ENCODE measurements at places on chromosomes 12 and 14. TPM values are rescaled to one million over a fixed set of nuclear protein-coding genes. Genes with fewer than 3 reads are reported as not detected.

DNA sequence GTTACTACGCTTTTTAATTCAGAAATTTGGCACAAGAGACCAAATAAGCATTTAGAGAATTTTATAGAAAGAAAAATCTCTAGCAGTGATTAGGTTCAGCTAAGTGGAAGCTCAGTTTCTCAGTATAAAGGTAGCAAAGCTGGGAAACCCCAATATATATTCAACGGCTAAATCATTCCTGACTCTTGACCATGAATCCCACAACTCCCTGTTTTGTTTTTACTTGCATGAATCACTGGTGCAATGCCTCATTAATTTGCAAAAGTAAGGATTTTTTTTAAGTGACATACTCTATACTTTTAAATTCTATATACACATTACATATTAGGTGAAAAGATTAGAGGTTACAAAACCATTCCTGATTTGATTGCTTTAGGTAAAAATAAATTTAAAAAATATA, 74.3 kb upstream of the PLEKHG7 start:
- DNase-seq, result no peak

DNA sequence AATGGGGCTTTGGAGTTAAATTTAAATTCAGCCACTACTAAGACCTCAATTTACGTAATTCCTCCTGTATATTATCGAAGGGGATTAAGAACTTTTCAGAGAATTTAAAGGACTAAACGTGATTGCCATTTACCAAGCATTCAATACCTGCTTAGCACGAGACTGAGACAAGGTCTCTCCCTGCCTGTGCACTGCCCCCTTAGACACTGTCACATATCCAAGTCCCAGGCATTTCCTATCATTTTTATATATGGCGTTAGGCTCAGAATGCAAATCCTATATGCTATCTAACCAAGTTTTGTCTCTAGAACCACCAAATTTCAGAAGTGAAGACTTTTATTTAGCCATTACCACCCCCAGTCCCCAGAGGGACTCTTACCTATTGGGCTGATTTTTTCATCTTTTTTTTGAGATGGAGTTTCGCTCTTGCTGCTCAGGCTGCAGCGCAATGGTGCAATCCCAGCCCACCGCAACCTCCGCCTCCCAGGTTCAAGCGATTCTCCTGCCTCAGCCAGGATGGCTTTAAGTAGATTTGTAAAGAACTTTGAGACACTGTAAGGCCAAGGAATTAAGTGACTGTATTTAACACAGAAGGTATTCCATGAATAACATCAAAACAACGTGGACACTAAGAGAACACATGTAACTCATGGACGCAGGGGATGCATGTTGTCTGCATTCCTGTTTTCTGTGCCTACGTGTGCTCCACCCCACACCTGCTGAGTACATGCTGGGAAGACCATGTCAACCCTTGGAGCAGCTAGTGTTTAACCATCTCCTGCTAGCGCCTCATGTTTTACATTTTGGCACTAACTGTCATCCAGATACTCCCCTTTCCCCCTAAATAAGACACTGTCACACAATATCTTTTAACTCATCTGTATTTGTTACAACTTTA, 6.4 kb downstream of the HSP90AA1 start:
- DNase-seq, result no peak

Gene MNAT1
- 75.5 TPM for total RNA-seq

- DNase-seq, result no peak
Measured at GRCh38 chr12:102496591-102496990, 16.2 kb upstream of the IGF1 start.

Gene MRPL52
- 100 TPM for total RNA-seq

GRCh38 chr12:33581613-33582122, 142.0 kb upstream of the SYT10 start:
- DNase-seq, result no peak

Gene PTPRO
- total RNA-seq, result 0.72 TPM

Gene CD163
- total RNA-seq, result not detected

Gene KLRC3
- 4.6 TPM for total RNA-seq

Gene FSCB
- not detected for total RNA-seq

Gene USP44
- not detected for total RNA-seq

Gene OR4K14
- total RNA-seq, result not detected

Gene SLC35F4
- total RNA-seq, result not detected

GRCh38 chr12:92854344-92854743, 74.8 kb downstream of the EEA1 start:
- DNase-seq, result no peak

Gene RD3L
- total RNA-seq, result not detected

GRCh38 chr12:77919450-77919849, 88.8 kb downstream of the NAV3 start:
- DNase-seq, result no peak

DNA sequence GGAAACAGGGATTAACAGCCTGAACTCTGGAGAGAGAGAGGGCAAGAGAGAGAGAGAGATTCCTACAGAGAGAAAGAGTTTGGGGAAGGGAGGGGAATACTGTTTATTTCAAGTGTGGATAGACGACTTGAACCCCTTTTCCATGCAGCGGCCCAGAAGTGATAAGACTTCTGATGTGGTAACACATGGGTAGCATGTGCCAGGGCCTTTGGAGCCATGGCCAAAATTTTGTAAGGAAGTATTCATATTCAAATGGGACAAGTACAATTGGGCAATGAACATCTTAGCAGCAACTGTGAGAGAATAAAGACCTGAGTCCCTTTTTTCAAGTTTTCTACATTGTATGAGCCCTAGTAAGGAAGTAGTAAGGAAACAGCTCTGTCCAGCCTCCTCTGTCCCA, 42.4 kb upstream of the CCDC196 start:
- DNase-seq, result no peak

GRCh38 chr14:59377491-59377890, 87.7 kb downstream of the GPR135 start:
- no peak for DNase-seq

- no peak for DNase-seq
Measured at GRCh38 chr12:28222081-28222700, 31.9 kb downstream of the CCDC91 start.

- DNase-seq, result no peak
Measured at GRCh38 chr12:46578190-46578982, 205.8 kb upstream of the SLC38A2 start.

Gene ATL1
- total RNA-seq, result 0.96 TPM

GRCh38 chr12:51391283-51392123, at the start of gene GALNT6:
TSS of gene GALNT6 (minus strand) at chr12:51391406. CDS start at chr12:51379781, 11,625 bp downstream.
- peak; percentile 11 for DNase-seq
